ENCODE measurements at places on chromosomes 3 and 15. TPM values are rescaled to one million over a fixed set of nuclear protein-coding genes. Genes with fewer than 3 reads are reported as not detected.

- DNase-seq: no peak
Measured at GRCh38 chr15:62631076-62631724, 411.3 kb upstream of the TPM1 start.

DNA sequence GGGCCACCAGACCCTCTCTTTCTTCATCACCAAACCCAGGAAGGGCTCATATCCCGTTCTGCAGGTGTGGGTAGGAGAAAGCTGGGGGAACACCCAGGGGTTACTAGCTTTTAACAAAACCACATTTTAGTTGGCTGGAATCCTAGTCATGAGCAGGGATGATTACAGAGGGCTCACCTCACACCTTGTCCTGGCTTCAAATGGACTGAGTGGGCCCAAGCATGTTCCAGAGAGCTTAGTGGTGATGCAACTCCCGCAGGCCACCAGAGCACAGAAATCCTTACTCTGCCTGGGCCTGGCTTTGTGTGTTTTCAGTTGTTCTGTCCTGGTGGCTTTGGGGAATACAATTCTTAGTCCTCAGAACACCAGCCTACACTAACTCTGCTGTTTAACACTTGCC is 56.8 kb upstream of the RYK start:
- DNase-seq: no peak

DNA sequence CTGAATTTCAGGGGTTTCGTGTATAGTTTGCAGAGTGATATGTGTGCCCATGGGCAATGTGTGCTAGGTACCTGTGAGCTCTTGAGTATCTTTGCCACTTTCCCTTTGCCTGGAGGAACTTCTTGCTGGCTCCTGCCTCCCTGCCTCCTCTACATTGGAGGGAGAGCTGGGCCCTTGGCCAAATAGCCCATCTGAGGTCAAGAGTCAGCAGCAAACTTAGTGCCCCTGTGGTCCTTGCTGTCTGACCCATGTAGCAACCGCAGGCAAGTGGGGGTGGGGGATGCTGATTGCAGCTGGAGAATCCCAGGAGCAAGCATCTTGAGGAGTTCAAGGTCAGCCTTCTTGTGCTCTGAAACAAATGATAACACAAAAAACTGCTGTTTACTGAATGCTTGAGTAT is 5.4 kb upstream of the TBC1D21 start:
- no peak for DNase-seq

GRCh38 chr3:77147836-77148578 is 108.1 kb downstream of the ROBO2 start:
- no peak for DNase-seq

- DNase-seq: no peak
Measured at GRCh38 chr15:25683911-25684310, 179.2 kb downstream of the ATP10A start.

- no peak for DNase-seq
Measured at GRCh38 chr3:38226273-38226672, 39.3 kb upstream of the SLC22A13 start.

- DNase-seq: no peak
Measured at GRCh38 chr3:122880624-122881023, 85.8 kb downstream of the SLC49A4 start.

DNA sequence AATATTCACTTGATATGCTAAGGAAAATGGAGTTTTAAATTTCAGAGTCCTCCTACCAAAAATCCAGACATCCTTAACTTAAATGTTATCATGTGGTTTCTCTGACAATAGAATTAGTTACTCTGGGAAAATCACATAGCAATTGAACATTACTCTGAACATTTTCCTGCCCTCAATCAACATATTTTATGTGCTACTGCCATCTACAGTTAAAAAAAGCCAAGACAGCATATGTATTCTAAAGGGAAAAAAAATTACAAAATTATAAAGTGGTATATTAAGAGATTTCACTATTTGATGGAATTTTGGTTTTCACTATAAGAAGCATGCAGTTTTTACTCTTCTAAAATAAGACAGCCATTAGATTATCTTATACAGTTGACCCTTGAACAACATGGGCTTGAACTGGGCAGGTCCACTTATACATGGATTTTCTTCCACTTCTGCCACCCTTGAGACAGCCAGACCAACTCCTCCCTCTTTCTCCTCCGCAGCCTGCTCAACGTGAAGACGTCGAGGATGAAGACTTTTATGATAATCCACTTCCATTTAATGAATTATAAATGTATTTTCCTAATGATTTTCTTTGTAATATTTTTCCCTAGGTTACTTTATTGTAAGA is 122.3 kb downstream of the ATP1B3 start:
- no peak for DNase-seq

- no peak for DNase-seq
Measured at GRCh38 chr3:116339441-116340028, 105.8 kb downstream of the LSAMP start.

GRCh38 chr15:48427479-48427878 is 96.2 kb downstream of the DUT start:
- no peak for DNase-seq

- DNase-seq: peak; percentile 17
Measured at GRCh38 chr3:184727357-184728009, 15.6 kb upstream of the MAGEF1 start.

Gene OR5K2
- not detected for total RNA-seq

Gene XRN1
- total RNA-seq: 55.4 TPM

Gene PRSS50
- not detected for total RNA-seq

Gene TM6SF1
- 3.3 TPM for total RNA-seq

Data from activated T-helper 2 cell treated with anti-CD3 and anti-CD28 coated beads, Interferon-gamma antibody, Interleukin-2, Interleukin-4, amounts not matched to agents 10 μg/mL and 5 μg/mL and 100 μg/mL, durations not matched to agents 14 hours and 24 hours and 36 hours (primary cell).